ENCODE measurements at places on chromosomes 3 and 15. TPM values are rescaled to one million over a fixed set of nuclear protein-coding genes. Genes with fewer than 3 reads are reported as not detected.

GRCh38 chr3:182241766-182242488, 530.2 kb downstream of the SOX2 start:
- no peak for DNase-seq

- no peak for DNase-seq
Observed at GRCh38 chr15:73891328-73892315, 18.3 kb downstream of the TBC1D21 start.

- no peak for DNase-seq
Observed at GRCh38 chr3:129701161-129701560, 94.7 kb upstream of the PLXND1 start.

DNA sequence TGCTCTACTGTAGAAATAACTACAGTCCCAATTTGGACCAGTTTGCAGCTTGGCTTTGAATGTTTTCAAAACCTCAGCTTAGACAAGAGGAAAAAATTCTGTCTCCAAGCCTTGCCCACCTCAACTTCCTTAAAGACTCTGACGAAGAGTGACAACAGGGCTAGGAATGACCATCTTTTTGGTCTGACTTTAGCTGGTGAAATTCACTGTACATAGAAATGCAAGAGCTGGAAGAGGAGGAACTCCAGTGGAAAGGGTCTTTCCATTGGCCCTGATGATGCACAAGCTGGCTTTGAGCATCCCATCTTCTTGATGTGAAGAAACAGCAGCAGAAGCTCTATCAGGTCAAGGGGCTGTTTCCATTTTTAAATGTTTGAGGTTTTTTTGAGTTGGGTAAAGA, 22.7 kb upstream of the SH3BP5 start:
- DNase-seq, result no peak

The EPHB1 gene
- total RNA-seq, result 2.2 TPM

The CCR3 gene
- 2.0 TPM for total RNA-seq

The UBE2E1 gene
- total RNA-seq, result 55.6 TPM

The CHDH gene
- total RNA-seq, result 0.53 TPM

The SLC6A11 gene
- total RNA-seq, result not detected

The ACTR8 gene
- total RNA-seq, result 42.2 TPM

Data from activated CD8-positive, alpha-beta memory T cell treated with anti-CD3 and anti-CD28 coated beads, Interleukin-2, amount 10 ng/mL, durations not matched to agents 7 days and 5 days (primary cell).